ENCODE measurements at places on chromosomes 2 and 18.

DNA sequence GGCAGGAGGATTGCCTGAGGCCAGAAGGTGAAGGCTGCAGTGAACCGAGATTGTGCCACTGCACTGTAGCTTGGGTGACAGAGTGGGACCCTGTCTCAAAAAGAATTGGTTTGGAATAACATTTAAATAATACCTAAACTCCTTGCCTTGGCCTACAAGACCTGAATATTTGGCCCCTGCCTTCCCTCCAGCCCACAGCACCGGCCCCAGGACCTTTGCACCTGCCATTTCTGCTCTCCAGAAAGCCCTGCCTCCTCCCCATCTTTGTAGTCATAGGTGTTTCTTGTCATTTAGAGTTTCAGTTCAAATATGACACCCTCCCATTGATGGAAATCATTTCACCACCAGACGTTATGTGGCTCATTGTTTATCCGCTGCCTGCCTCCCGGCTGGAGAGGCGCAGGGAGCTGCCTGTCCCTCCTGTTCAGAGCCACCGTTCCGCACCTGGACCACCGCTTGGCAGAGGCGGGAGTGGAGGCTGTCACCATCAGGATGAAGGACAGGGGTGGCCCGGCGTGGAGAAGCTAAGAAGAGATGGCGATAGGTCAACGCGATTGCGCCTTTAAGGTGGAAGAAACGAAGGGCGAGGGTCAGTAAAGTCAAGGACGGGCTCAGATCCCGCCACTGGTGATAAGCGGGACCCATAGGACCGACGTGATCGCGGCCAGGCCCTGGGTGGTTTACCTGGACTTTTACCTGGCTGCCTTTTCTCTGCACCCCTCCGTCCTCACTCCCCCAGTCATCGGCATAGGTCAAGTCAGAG, 638 bp upstream of the LPIN1 start:
- DNase-seq, result no peak

DNA sequence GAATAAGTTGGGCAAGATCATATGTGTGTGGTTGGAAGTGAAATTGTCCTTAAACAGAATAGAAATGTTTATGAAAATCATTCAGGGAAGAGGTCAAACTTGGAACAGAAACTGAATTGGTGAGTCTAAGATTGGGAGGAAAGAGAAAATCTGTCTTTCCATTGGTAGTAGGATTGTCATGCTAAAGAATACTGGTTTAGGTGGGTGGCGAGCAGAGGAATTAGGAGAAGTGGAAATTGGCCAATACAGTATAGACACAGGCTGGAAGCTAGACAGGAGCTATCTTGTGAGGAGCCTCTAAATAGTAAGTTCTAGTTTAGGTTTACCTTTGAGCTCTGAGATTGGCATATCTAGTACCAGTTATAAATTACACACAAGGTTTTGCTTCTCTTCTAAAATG, 80.9 kb upstream of the KYNU start:
- no peak for DNase-seq

- no peak for DNase-seq
Measured at GRCh38 chr18:3879836-3880120, 429.8 kb downstream of the TGIF1 start.

DNA sequence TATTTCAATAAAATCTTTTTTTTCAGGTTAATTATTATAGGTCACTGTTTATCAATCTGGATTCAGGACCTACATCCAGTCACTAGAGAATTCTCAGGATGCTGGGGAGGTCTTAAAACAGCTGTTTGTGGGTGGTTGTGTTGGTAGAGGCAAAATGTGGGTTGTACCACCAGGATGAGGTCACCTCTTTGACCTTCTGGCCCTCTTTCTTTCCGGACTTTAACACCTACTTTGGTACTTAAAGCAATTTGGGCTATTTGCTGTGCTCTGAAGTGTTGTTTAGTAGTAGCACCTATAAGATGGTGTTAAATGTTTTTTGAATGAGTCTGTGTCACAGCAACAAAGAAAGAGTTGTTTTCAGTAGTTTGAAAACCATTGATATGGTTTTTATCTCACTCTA, 14.6 kb downstream of the EML4 start:
- DNase-seq, result no peak

Measured in activated naive CD4-positive, alpha-beta T cell treated with anti-CD3 and anti-CD28 coated beads, Interleukin-2, amount 10 ng/mL, durations not matched to agents 7 days and 5 days (primary cell).